ENCODE measurements at places on chromosomes 5 and 9.
A peak's percentile ranks its signal among the peaks of the same experiment; 100 is the strongest.

DNA sequence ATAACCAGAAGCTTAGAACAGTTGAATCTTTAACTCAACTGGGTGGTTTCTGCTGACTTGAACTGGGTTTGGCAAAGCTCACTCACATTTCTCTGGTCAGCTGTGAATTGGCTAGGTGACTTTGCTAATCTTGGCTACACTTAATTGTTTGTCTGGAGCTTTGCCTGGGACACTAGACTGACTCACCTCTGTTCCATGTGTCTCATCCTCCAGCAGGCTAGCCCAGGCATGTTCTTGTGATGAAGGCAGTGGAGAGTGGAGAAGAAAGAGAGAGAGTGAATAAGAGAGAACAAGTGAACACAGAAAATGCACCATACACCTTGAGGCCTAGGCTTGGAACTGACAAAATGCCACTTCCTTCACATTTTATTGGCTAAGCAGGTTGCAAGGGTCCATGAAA, 32.6 kb downstream of the SPATA31D1 start:
- no peak for DNase-seq

DNA sequence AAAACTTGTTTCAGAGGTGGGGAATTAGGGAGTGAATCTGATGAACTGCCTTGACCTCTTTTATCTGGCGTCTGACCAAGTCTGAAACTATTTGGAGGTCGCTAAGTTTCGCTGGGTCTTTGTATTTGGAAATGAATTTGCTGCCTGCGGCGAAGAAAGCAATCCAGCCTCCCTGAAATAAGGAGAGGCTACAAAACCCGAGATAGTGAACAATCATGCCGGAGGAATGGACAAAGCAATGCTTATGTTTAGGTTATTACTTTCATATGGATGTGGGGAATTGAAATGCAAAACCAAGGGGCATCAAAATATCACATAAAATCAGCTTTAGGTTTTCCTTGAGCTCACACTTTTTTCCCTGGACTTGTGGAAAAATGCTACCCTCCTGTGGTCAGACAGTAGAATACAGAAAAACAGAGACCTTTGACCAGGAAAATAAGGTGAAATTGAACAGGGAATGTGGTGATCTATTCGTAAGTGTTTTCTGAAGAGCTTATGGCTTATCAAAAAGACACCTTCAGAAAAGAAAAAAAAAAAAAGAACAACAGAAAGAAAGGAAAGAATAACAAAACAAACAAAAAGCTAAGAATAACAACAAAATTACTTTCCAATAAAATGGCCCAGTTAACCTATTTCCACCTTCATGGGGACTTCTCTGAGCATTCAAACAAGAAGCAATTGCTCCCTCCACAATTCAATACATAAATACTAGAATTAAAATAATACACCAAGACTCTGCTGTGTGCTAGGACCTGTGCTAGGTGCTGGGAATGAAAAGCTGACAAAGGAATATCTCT, 68.6 kb upstream of the DPYSL3 start:
- DNase-seq: peak; percentile 30

- DNase-seq: no peak
Observed at GRCh38 chr9:33416996-33417395, 14.6 kb upstream of the AQP7 start.

- no peak for DNase-seq
Observed at GRCh38 chr5:80195837-80196400, 59.9 kb downstream of the SERINC5 start.
